T follicular helper cell (primary cell): ENCODE measurements at places on chromosomes 5 and 9.

DNA sequence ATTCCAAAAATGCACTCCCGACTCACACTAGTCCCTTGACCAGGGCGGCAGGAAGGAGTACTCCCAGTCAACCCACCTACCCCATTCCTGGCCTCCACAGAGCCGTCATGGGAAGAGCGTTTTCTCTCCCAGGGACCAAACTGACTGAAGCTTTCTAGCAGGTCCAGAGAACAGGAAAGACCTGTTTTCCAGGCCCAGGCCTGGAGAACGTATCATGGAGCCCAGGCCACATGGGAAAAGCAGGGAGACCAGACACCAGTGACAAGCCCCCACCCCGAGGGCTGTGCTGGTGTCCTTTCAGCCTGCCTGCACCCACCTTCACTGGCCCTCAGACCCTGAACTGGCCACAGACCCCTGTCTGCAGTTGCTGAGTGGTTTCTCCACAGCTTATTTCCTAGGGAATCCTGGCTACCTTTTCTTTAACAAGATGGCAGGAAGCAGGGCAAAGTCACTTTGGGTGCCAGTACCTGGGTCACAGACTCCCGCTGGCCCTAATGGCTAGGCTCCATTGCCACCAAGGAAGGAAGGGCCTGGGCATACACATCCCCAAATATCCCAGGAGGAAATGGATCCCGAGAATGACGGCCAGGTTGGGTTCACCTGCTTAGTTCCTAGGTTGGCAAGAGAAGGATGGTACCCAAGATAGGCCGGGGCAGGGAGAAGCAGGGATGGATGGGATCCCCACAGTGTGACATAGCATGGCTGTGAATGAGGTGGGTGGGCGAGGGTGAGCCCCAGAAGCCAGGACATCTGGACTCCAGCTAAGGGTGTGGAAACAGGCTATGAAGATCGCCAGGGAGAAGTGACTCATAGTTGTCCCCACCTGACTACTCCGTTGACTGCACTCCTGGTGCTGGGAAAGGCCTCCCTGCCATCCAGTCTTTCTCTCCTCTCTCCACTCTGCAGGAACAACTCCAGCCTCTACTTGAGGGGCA lies 12.2 kb downstream of the CCNI2 start:
- no peak for DNase-seq

GRCh38 chr5:17373814-17374556 lies 124.0 kb upstream of the TAF11L2 start:
- DNase-seq: no peak

DNA sequence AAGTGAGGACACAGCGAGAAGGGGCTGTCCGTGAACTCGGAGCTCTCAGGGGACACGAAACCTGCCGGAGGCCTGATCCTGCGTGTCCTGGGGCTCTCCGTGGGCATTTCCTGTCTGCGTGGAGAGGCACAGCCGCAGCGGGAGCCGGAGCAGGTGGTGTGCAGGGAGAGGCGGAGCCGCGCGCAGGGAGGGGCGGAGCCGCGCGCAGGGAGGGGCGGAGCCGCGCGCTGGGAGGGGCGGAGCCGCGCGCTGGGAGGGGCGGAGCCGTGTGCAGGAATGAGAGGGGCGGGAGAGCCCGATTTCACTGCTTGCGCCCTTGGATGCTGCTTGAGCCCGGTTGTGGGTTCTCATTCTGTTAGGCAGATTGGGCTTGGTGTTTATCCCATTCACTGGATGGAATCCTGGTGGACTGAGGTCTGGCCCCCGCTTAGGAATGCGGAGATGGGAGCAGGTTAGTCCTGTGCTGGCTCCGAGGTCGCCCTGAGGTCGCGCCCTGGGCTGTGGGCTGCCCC lies 26.7 kb downstream of the NDUFS6 start:
- peak; percentile 25 for DNase-seq

DNA sequence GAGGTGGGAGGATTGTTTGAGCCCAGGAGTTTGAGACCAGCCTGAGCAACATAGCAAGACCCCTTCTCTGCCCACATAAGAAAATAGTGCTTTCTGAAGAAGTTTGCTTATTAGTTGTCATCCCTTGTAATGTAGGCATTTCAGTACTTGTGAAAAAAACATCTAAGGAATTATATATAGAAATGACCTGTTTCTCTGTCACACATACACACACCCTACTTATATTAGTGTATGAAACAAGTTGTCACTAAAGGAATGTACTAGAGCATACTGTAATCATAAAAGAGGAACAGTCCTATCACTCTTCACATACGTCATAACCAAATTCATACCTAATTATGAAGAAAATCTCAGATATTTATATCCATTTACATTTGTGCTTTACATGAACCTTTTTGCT lies 122.0 kb downstream of the NIPBL start:
- no peak for DNase-seq

- no peak for DNase-seq
These were observed 77.3 kb upstream of the ITGA1 start for GRCh38 chr5:52710310-52710971.

DNA sequence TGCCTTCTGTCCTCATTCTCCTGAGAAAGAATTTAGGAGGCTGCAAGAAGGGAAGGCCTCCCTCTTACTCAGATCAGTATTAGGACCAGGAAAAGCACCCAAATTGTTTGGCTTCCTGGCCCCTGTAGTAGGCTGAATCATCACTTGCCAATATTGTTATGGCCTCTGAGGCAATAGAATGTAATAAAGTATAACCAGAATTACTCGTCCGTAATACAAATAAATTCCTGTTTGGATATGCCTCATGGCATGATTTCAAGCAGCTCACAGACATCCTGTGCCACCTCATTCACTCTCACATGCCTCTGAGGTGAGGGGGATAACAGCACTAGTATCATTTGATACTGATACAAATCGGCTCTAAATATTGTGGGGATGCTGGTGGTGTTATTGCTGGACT lies 427.3 kb downstream of the ISL1 start:
- DNase-seq: no peak

DNA sequence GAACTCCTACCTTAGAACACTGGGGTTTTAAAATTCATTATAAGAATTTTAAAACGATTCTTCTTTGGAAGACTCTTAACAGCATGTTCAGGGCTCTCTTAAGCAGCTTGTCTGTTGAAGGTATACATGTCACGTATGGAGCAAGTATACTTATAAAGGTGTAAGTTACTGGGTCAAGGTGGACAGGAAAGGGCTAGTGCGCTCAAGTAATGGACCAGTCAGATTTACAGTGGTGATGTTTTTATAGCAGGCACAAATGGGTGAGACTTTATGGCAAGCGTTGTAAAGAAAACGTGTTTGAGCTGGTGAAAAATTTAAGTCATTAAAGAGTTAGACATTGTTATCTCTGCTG lies 7.9 kb downstream of the SLC44A1 start:
- DNase-seq: no peak

GRCh38 chr9:89755821-89756220 lies 151.0 kb downstream of the GADD45G start:
- no peak for DNase-seq

DNA sequence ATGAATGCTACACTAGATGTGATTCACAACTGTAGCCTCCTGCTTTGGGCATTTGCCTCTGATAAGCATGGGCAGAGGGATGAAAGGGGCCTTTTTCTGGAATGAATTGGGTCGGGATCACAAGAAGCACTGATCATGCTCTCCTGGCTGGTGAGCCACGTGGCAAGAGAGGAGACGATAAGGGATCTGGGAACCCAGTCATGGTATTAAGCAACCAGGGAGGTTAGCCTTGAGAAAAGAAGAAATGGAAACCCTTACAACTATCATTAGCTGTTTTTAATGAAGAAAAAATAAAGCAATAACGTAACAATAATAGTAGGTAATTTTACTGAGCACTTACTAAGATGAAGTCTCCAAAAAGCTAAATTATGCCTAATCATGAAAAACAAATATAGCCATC lies 50.0 kb upstream of the RAI14 start:
- DNase-seq: no peak

GRCh38 chr9:26527931-26528330 lies 364.7 kb downstream of the CAAP1 start:
- no peak for DNase-seq

GRCh38 chr5:82364497-82364896 lies 86.3 kb upstream of the RPS23 start:
- no peak for DNase-seq

DNA sequence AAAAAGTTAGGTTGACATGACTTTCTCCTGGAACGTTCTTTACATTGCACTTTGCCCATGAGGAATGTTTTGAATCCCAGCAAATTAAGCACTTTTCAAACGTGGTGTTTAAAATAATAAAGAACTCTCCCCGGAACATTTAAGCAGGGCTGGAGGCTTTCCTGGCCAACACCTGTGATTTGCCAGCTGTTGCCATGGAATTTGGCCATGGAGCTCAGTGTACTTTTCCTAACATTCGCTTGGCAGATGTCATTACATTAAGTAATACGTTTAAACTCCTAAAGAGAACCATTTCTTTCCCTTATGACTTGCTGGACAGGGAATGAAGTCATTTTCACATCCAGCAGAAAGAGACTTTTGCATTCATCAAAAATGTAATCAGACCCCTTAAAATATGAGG lies 146.1 kb downstream of the GAS1 start:
- DNase-seq: no peak

DNA sequence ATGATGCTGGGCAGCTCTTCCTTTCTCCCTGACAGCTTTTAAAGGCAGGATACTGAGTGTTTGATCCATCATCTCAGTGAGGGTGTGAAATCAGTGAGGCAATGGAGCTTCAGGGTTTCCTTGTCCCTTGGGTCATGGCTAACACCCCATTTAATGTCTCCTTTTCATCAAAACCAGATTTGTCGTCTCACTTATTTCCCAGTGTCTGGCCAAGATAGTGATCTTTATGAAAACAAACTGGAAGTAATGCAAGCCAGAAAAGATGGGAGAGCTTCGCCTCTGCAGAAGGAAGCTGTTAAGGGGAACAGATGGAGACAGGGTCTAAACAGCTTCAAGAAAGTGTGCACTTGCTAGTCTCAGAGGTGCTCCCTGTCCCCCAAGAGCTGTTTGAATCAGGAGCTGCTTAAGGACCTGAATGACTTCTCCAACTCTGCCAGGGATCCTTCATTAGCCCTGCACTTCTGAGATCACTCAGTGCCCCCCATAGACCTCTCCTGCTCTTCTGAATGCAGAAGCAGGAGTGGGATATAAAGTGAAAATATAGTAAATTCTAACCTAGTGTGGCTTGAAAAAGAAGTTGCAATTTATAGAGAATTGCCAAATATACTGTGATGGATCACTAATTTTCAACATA lies 96.1 kb downstream of the F2RL2 start:
- DNase-seq: no peak

- no peak for DNase-seq
These were observed 51.0 kb downstream of the FBN2 start for GRCh38 chr5:128487041-128487440.

DNA sequence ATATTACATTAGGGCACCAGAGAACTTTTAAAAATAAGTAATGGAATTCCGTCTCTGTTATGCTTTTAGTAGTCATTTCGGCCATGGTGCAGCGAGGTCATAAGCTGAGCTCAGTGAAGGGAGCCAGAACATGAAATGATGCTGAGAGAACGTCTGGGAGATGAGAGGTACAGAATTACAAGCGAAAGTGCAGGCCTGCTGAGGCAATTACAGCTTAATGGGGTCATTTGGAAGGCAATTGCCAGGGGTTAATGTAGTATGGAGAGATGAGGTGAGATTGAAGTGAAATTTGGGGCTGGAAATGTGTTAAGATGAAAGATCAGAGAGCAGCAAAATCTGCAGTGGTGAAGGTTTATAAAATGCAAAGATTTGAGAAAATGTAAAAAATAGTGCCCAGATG lies 96.5 kb downstream of the PBX3 start:
- no peak for DNase-seq

DNA sequence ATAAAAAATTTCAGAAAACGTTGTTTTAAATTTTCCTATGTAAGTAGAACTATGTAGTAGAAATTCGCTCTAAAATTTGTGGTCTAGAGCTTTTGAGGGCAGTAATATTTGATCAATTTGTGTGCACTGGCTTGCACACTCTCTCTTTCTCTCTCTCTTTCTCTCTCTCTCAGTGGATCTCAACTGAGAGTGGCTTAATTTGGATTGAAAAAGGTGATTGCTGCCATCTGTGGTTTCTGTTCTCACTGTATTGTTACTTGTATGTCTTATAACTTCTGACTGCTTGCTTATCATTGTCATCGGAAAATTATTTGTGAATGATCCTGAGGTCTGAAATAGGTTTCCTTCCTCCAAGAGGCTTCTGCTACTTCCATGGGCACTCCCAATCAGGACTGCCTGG lies 368.2 kb downstream of the KCTD16 start:
- DNase-seq: no peak

DNA sequence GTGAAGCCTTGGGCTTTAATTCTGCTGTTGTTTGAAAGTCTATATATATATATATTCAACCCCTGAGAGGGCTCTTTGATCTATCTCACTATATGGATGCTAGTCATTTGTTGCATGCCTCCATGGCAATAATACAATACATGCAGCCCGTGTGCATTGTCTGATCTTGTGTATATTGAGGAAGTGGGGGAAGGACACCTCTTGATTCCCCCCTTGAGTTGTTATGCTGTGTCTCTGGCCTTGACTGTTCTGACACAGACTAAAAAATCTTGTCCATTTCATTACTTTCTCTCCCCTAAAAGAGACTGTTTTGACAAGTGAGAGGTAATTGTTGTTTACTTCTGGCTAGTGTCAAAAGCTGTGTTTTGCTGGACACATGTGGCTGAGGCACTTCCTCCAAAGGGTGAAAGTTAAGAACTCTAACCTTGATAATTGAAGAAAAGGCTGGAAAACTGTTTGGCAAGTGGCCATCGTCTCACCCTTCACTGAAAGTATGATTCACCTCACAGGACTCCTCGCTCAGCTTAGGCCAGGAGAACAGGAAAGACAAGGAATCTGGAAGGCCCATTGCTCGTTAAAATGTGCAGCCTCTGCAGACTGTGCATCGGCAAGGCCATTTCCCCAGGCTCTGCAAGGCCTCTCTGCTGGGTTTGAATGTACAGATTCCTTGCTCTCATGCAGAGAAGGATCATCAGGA lies 304.0 kb downstream of the PRELID2 start:
- DNase-seq: no peak

DNA sequence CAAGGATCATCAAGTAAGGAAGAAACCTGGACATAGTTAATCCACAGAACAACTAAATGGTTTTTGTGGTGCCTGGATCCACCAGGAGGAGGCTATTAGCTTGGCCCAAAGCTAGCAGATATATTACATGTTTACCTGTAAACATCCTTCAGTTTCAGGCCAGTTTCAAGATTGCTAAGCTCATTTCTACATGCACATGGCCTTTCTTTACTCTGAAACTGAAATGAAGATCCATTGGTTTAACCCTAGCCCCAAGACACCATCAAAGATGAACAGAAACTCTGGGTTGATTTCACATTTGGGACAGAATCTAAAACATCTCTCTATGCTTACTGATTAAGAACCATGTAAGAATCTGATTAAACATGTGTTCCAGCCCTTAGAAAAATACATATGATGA lies 611.8 kb downstream of the TLE1 start:
- no peak for DNase-seq

GRCh38 chr5:13831351-13831750 lies 113.1 kb downstream of the DNAH5 start:
- DNase-seq: no peak

GRCh38 chr5:66708368-66708767 lies 112.2 kb downstream of the MAST4 start:
- DNase-seq: no peak

- DNase-seq: no peak
These were observed 5.6 kb downstream of the ADAMTS13 start for GRCh38 chr9:133427658-133428348.
